ENCODE measurements at places on chromosomes 12 and 14. TPM values are rescaled to one million over a fixed set of nuclear protein-coding genes. Genes with fewer than 3 reads are reported as not detected.

- peak; percentile 53 for DNase-seq
Observed at GRCh38 chr12:22467190-22467589, 77.2 kb downstream of the C2CD5 start.

The ANO6 gene
- 73.2 TPM for total RNA-seq

The TWF1 gene
- 137 TPM for total RNA-seq

DNA sequence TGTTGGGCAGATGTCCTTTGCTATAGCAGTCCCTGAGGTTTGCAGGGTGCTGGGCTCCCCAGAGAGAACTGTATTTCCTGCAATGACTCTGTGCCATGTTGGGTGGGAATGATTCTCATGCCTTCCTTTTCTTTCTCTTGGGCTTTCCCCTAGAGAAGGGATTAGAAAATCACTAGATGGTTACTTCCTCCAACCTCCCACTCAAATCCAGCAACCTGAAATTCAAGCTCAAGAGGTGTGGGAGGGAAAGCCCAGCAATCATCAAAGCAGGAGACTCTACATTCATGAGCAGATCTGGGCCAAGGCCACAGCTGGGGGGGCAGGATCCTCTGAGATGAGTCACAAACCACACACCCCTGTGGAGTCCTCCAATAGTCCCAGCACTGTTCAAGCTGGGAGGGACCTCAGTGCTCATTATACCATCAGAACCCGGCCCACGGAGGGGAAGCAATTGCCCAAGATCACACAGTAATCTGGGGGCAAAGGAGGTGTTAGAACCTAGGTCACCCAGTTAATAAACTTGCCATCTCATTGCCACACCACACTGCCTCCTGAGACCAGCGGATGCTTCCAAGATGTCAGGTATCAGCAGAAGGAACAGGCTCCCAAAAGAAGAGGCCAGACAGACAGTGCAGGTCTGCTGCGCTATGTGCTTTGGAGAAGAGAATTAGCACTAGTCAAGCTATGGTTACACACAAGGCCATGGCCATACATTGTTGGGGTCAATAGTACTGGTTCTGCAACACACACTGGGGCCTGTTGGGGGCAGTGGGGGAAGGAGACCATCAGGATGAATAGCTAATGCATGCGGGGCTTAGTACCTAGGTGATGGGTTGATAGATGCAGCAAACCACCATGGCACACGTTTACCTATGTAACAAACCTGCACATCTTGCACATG is 65.7 kb downstream of the TTC9 start:
- peak; percentile 81 for DNase-seq

Data from kidney epithelial cell (primary cell).